CD4-positive, alpha-beta T cell treated with Interleukin-4 for 1 hour (primary cell): ENCODE measurements at places on chromosomes 6 and 20.

DNA sequence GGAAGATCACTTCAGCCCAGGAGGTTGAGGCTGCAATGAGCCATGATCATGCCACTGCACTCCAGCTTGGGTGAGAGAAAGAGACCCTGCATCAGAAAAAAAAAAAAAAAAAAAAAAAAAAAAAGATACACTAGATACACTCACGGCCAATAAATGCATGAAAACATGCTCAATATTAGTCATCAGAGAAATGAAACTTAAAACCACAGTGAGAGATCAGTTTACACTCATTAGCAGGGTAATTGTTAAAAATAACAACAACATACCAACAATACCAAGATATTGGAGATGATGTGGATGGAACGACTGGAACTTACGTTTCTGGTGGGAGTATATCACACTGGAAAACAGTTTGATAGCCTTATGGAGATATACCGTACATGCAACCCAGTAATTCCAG lies 29.9 kb downstream of the HS3ST5 start:
- DNase-seq, result no peak

DNA sequence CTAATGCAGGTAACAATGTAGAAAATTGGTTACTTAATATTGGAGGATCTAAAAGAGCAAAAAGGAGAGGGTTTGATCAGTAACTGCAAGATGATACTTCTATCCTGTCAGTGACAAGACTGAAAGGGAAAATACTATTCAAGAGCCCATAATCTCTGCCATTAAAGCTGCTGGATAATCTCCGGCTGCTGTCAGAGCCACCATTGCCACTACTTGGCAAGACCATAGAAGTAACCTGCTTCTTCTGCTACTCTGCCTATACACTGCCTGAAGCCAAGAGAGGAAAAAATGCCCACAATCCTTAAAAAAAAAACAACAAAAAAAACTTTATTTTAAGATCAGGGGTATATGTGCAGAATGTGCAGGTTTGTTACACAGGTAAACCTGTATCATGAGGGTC lies 386.5 kb upstream of the ID4 start:
- DNase-seq, result no peak

- no peak for DNase-seq
Measured at GRCh38 chr20:53742685-53743081, 149.0 kb upstream of the ZNF217 start.

DNA sequence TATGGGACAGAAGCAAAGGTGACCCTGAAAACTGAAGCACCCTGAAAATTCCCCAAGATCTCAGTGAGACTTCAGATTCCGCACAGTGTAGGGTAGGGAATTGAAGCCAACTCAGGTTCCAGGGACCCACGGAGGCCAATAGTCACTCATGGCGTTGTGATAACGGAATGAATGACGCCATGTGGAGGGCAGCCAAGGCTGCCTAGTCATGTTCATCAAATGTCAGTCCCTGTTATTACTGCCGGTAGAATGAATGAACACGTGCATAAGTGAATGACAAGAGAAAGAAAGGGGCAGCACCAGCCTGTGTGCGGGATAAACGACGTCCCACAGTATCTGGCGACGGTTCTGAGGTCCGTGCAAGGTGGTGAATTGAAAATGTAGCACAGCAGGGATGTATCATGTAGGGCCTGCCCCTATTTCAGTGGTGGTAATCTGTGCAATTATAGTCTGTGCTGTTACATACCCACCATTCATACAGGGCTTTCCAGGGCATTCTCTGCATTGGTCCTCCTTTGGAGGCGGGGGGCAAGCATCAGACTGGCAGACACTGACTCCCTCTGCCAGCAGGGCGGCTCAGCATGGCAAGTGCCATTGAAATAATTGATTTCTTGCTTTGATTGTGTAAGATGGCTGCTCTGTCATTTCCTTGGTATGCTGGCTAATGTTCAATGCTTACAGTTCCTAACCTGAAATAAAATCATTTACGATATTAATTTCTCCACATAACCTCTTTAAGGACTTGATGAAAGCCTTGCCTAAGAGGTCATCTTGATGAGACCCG lies 386.9 kb downstream of the CDH4 start:
- no peak for DNase-seq

DNA sequence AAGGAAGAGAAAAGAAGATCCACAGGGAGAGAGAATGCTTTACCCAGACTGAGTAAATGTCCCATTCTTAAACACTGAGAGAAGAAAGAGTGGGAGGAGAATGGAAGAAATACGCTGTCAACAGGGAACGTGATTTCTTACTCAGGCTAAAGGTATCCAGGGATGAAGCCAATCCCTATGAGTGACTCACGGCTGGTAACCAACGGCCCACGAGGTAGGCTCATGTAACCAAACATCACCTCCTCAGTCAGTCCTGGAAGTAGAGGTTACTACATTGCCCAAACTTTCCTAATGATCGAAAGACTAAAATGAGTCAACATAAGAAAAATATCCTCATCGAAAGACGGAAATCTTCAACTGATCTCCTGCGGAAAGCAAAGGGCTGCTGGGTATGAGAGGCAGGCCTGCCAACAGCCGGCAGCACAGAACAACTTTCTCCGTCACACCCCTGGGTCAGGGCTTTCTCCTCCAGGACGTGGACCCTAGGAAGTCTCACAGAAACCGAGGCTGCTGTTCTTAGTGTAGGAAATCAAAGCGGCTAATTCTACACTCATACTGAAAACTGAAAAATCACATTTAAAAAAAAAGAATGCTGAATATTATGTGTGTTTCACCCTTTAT lies 292.6 kb downstream of the GMDS start:
- no peak for DNase-seq

DNA sequence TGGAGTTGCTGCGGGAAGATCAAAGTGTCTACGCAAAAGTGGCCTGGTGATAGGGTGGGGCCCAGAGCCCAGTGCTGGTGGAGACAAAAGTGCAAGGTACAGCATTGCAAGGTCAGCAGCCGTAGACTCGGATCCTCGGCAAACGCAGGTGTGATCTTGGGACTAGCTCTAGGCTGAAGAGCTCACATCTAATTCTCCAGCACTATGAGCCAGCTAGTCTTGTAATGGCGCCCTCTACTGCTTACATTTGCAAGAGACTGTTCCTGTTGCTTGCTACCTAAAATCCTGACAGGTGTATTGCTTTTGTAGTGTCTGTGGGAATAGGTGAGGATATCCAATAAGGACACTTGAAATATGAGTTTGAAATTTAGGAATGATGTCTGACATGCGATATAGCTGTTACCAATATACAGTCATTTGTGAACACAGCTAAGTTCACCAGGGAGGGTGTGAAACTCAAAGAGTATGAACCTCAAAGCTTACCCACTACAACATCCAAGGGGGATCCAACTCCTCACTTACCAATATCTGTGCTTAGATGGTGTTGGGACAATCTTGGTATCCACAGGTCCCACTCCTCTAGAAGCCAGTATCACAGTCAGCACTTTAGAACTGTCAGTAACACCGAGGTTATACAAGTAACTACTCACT lies 58.4 kb downstream of the PDE7B start:
- peak; percentile 61 for DNase-seq

GRCh38 chr6:3455569-3456394 lies 1.1 kb downstream of the SLC22A23 start:
- DNase-seq, result no peak

DNA sequence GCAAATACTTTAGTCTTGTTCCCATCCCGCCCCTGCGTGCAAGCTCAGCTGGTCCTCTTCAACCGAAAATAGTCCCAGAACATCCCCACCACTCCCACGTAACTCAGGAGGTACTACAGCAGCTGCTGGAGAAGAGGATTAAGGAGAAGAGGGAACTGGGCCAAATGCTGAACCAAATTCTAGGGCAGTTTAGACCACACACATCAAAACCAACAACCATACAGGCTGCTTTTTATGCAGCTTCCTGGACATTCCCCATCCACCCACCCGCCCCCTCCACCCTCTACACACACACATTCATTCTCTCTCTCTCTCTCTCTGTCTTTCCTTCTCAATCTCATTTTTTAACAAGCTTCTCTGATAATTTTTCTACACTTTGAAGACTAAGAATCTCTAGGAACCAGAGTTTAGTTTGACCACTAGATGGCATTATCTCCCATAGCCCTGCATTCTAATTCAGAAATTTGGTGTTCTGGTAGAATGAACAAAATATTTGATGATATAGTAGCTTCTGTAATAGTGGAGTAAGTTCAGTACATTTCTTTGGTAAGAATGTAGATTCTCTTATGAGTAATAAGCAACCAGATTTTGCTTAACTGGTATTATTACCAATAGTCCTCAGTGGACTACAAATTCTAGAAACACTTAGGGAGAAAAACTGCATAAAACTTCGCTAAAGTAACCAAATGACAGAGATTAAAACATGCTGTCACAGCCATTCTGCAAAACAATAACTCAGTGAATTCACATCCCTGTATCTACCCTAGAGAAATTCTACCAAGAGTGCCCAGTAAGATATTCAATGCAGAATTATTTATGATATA lies 52.1 kb upstream of the BEND6 start:
- no peak for DNase-seq

DNA sequence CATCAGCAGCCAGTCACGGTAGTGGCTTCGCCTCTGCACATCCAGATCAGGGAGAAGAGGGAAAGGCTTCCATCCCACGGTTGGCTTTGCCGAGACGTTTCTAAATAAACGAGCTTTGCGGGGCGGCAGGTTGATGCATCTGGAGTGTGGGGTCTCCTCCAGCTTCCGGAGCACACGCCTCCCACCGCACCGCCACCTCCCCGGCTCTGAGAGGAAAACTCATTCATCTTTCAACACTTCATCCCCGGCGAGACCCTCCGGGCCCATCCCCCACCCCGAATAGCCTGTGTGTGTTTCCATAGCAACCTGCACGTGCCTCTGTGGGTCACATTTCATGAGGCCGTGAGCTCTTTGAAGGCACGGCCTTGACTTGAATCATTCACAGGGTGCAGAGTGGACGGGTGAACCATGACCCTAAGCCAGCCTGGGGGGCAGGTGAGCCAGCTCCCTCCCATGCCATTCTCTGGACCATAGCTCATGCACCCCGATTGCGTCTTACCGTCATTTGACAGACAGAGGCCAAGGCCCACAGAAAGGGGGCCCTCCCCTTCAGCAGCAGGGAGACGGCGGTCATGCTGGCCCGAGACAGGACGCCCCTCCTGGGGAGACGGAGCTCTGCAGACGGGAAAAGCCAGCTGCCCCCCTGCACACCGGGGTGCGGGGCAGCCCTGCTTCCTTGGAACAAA lies 16.2 kb upstream of the CHRNA4 start:
- DNase-seq, result no peak

DNA sequence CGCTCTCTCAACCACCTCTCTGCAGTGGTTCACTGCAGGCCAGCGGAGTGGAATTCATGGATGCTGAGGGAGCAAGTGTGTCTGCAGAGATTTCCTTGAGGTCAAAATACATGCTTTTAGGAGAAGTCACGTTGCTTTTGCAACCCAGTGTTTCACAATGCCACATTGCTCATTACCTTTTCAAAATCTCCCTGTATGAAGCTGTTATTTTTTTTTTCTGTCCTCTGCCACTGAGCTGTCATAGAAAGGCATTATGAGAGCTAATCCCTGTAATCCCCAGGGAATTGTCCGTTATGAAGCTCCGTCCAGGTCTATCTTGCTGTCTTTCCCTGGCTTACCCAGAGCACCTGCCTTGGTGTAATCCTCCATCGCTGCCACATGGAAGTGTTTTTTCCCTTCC lies 60.5 kb upstream of the SLC22A23 start:
- no peak for DNase-seq
